ENCODE measurements at places on chromosomes 4 and X.

GRCh38 chrX:119375561-119375960, 23.6 kb upstream of the SLC25A43 start:
- no peak for DNase-seq

DNA sequence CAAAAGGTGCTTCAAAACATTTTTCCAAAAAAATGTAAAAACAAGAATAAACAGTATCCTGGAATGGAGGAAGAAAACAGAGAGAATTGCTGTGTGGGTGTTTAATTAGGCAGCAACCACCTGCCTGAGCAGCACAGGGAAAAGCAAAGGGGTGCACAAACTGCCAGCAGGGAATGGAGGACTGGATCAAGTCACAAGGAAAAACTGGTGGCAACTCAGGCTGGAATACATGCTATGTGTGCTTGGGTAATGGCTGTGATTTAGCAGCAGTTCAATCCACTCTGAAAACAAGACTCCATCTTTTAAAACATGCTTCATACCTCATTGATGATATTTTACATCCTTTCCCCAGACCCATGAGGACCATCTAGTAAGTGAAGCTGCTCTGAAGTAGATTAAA, 179.5 kb downstream of the HS6ST2 start:
- no peak for DNase-seq

DNA sequence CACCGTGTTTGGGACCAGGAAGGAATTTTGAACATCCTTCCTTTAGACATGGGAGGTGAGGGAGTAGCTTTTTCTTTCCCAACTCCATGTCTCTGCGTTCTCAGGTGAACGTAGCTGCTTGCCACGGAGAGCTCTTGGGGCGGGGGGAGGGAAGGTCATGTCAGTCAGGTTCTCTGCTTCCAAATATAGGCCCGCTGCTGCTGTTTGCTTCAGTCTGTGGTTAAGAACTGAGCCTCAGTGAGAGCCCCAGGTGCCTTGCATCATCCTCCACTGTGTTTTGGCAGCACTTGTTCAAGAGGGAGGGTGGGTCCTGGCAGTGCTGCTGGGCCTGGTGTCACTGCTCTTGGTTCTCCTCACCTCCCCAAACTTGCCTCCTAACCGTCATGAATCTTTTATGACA, 46.5 kb downstream of the HADH start:
- peak; percentile 41 for DNase-seq

GRCh38 chr4:74658116-74658515, 136.2 kb downstream of the BTC start:
- DNase-seq, result no peak

DNA sequence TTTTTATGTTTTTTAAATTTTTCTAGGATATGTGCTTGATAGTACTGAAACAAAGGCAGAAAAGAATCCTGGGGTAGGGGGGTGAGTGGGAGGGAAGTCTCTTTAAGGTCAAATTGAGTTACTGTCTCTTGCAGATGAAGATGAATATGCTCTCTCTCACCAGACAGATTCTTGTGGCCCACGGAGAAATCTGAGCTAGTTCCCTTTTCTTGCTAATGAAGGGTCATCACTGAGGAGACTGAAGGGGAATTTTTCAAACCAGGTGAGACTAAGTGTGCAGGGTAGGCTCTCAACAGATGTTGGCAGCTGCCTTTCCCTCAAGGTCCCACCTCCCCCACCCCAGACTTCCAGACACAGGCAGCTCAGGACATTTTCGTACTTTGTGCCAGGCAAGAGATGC, 21.5 kb downstream of the FAM9C start:
- DNase-seq, result no peak

GRCh38 chr4:4462970-4463369, 76.1 kb downstream of the NSG1 start:
- DNase-seq, result no peak

DNA sequence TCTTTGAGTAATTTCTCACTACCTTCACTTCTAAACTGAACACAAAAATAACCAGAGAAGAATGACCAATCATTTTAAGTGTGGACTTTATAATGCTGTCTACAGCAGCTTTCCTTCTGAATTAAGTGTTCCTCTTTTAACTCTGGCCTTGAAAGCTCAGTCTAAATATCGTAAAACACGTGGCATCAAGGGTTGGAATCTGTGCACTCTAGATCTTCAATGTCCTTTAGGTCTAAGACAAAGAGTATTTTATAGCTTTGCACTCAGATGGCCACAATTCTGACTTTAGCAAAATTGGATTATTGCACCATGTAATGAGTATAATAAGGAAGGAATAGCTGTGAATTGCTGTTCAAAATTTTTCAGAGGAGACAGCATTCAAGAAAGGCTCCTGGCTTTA, 197.1 kb upstream of the UGT8 start:
- no peak for DNase-seq

DNA sequence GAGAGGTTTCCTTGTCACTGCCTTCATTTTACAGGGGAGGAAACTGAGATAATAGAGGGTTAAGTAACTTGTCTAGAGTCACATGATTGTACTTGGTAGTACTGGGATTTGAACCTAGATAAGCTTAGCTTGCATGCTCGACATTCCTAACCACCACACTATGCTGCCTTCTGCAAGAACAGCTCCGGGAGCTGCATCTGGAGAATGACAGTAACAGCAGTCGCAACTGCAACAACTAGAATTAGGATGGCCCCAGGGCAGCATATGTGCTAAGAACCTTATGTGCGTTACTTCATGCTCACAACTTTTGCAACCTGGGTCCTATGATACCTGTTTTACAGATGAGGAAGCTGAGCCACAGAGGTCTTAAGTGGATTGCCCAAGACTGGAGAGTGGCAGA, 89.5 kb upstream of the LCORL start:
- DNase-seq, result no peak

DNA sequence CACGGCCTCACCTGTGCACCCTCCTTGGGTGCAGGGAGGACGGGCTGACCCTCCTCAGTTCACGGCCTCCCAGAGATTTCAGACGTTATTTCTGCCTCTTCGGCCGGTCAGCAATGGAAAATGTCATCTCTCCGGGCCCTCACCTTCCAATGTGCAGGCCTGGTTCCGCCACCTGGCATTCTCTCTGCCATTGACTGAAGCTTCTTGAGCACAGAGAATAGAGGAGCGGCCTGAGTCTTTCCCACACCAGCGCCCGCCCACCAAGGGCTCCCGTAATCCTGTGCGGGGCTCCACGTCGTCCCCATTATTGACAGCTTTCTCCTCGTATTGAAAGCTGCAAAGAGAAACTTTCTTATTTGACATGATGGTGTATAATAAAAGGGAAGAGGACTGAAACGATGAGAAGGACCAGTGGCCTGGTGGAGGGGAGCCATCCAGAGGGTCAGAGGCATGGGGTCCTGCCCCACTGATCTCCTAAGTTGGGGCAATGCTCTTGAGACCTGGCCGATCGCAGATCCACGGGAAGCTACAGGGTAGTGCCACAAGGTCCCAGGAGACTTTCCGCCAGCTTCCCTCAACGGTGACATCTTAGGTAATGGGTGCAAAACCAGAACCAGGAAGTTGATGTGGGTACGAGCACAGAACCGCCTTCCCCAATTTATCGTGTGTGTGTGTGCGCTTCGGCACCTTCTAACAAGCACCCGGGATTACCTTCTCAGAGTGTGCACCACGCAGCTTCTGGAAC, 20.6 kb downstream of the HTRA3 start:
- no peak for DNase-seq

- no peak for DNase-seq
Measured at GRCh38 chr4:11596989-11597388, 168.3 kb upstream of the HS3ST1 start.

DNA sequence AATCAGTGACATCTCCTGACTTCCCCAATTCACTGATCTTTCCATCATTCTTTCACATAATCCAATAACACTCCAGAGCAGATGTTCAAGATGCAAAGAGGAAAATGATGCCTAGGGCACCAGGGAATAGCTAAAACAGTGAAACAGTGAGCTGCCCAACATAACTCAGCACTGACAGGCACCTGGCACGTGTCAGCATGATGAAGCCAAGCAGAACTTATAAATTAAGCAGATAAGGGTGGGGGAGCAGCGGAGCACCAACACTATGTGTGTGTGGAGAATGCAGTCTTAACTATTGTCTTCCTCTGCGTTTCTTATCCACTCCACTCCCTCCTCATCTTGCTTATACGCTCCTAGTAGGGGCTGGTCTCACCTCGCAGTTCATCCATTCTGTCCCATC, 89.4 kb downstream of the AMMECR1 start:
- no peak for DNase-seq

DNA sequence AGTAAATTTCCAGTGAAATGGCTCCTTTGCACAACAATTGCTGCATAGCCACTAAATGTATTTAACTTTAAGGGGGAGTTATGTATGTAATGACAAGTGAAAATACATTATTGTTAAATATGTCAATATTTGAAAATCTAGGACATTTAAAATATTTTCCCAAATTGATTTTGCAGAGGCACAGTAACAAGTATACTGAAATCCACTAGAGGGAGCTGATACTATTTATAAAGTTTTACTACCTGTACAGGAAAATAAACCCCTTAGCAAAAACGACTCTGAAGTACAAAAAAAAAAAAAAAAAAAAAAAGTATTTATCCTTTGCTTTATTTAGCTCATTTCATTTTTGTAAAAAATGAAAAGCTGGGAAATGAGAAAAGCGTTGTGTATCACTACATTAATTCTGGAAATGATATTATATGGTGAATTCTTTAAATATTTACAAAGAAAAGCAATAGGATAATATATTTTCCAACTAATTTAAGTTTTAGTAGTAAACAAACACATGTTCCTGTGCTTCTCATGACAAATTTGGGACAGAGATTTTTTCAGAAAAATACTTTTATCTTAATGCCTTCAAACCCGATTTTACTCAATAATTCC, 727.7 kb downstream of the DMD start:
- no peak for DNase-seq

- DNase-seq, result no peak
Measured at GRCh38 chrX:29478336-29479069, 736.9 kb upstream of the MAGEB2 start.

DNA sequence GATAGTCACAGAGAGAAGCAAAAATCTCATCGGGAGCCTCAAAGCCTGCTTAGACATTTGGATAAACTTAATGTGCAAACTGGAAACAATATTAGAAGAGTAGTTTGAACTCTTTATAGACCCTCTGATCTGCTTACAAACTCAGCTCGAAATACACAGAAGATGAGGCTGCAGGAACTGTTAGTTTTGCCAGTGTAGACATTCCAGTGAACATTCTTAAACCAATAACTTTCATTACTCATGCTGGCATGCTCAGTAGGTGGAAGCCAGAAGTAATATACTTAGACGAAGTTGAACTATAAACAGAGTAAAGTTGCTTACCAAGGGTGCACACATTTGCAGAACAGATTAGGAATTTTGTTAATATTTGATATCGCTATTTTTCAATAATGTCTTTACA, 303.5 kb downstream of the ANKRD50 start:
- no peak for DNase-seq
